ENCODE measurements at places on chromosomes 12 and 14.

GRCh38 chr14:72619111-72619571 is 274.8 kb downstream of the DPF3 start:
- DNase-seq = no peak

- no peak for DNase-seq
These were observed 14.2 kb downstream of the SEL1L start for GRCh38 chr14:81519200-81520011.

GRCh38 chr12:114443607-114444421 is 37.9 kb upstream of the TBX5 start:
- DNase-seq = no peak

DNA sequence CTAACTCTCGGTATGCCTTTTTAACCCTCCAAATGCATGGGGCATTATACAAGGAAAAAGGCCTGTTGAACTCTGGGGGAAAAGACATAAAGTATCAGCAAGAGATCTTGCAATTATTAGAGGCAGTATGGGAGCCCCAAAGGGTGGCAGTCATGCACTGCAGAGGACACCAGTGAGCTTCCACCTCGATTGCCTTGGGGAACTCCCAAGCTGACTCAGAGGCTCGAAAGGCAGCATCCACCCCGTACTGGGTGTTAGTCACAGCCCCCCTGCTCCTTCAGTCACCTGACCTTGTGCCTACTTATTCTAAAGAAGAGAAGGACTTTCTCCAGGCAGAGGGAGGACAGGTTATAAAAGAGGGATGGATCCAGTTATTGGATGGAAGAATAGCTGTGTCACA is 781.4 kb upstream of the TMEM132C start:
- peak; percentile 30 for DNase-seq

GRCh38 chr12:124862768-124863415 is 772 bp downstream of the SCARB1 start:
- DNase-seq = no peak

DNA sequence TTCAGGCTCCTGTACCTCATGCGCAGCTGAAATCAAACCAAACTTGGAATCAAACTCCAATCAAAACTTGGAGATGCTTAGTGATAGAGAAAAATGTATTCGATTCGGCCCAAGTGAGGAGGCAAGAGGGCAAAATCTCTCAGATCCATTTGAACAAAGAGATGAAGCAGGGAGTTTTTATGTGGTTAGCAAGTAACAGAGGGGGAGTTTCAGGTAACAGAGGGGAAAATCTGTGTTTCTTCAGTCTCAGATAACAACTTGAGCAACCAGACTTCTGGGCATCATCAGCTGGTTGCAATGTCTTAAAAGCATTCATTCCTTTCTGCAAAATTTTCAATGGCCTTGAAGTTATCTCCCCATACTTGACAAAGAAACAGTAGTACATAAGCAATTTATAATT is 245.1 kb upstream of the AVPR1A start:
- no peak for DNase-seq

DNA sequence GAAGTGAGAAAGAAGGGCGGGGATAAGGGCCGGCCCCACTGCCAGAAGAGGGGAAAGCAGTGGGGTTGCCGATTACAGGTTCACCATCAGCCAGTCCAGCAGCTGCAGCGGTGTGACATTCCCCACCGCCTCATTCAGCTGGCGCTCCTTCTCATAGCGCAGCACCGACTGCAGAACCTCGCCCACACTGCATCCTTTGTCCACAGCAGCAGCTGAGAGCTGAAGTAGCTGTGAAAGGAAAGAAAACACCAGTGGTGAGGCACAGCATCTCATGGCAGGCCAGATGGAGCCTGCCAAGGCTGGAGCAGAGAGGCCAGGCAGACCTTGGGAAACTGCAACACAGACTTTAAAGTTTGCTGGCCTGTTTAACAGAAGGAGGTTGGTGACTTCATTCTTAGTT is 33.2 kb downstream of the AKAP3 start:
- no peak for DNase-seq

DNA sequence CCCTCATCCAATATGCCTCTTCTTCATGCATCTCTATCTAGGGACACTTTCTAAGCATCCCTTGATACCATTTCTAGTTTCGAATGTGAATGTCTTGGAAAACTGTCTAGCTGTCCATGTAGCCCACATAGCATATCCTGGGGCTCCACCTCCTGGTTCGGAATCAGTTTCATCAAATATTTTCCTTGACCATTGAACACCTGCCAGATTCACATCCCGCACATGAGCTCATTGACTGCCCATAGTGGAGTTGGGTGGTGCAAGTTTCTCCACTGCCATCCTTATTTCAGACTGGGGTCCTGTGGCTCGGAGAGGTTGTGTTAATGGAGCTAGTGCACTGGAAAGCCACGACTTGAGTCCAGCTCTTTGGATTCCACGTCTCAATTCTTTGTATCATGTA is 58.6 kb upstream of the TMEM263 start:
- no peak for DNase-seq

GRCh38 chr12:133156125-133156690 is 25.1 kb upstream of the ZNF268 start:
- DNase-seq = no peak

DNA sequence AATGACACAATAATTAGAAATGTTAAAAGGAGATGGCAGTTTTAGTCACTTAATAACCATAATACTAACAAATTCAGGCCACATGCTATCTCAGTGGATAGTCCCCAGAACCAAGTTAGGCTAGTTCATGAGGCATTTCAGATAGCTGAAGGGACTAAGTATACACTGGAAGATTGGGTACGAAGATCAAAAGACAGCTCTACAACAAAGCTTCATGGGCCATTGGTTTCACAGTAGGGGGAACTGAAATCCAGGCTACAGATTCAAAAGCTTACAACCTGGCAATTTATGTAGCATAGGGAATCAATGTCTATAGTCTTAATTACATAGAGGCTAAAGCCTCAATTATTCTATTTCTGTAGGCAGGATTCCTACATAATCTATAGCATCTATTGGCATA is 343.0 kb downstream of the RGS6 start:
- DNase-seq = no peak

DNA sequence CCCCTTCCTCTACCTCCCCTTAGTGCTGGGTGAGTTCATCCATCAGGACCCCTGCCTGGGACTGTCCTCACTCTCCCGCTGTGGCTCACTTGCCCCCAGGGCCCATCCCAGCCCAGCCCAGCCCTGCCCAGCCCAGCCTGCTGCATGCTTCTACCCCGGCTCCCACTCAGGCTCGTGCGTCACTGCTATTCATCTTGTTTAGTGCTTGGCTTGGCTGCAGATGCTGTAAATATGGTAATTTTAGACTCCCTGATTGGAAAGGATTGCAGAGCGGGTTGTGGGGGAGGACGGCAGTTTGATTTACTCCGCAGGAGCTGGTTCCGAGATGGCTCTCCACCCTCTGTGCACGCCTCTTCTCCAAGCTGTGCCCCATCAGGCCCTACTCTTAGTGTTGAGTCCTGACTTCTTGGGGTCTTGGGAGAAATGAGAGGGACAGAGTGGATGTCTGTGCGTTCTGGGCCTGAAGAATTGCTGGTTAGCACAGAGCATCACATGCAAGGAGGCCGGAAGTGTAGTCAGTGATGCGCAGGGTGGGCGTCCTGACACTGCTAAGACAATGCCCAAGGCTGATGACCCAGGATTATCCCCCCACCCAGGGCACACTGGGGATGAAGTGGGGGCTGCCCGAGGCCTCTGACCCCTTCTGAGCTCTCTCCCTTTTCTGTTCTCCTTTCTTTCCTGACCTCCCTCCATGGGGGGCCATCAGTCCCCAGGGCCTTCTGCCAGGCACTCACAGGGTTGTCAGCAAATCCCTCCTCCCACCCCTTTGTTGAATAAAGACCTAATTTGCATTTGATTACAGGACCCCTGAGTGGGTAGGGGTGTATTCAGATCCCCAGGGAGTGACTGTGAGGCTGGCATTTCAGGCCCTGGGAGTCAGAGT is 244.4 kb downstream of the ZFP36L1 start:
- no peak for DNase-seq

DNA sequence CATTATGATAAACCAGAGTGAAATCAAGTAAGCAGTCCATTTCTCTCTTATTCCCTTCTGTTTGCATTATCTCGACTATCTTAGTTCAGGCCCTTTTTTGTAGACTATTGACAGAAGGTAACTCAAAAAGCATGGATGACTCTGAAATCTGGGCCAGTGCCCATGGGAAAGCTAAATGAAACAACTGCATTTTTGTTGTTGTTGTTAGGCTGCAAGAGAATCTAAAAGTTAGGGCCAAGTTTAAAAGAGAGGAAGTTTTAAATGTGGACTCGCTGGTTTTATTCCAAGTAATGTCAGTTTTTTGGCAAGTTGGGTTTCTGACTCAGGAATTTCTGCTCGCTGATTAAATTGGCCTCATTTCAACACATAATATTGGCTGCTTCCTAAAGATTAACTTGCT is 201.1 kb downstream of the PIK3C2G start:
- no peak for DNase-seq

- DNase-seq = no peak
These were observed 38.1 kb downstream of the GOLGA5 start for GRCh38 chr14:92832137-92832700.

GRCh38 chr12:12428961-12429657 is 72.2 kb downstream of the BORCS5 start:
- DNase-seq = no peak

DNA sequence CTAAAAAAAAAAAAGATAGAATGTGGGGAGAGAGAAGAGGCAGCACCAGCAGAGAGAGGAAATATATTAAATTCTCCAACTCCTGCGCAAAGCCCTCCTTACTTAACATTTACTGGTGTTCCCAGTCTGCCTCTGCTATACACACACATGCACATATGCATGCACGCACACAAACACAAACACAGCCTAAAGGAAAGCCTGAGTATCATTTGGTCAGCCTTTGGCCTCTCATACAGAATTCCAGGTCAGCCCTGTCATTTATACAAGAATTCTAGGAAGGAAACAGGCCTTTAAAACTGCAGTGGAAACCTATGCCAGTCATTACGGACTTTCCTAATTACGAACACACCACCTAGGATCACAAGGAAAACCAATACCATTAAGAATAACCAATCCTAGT is 269.4 kb downstream of the ITPR2 start:
- DNase-seq = no peak

DNA sequence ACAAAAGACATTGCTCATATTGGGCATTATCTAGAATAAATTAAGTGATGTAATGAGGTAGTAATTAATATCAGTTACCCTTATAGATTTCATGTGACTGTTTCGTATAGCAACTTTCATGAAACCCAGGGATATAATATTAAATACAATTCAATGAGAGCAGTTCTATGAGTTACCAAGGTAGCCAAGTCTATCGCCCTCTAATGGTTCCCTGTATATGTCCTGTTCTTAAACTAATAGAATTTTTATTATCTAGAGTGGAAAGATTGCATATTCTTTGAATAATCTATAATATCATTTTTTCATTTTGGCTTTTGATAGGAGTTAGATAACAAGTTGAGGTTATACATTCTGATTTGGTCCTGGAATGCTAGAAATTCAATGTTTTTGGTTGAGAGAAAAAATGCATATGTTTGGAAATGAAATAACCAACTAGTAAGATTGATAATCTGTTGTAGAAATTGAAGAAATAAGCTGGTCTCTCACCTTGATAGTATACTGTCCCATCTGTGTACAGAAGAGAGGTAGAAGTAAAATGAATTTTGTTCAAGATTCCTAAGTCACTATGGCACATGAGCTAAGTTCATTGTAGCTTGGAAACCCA is 59.7 kb downstream of the SCFD1 start:
- DNase-seq = no peak

DNA sequence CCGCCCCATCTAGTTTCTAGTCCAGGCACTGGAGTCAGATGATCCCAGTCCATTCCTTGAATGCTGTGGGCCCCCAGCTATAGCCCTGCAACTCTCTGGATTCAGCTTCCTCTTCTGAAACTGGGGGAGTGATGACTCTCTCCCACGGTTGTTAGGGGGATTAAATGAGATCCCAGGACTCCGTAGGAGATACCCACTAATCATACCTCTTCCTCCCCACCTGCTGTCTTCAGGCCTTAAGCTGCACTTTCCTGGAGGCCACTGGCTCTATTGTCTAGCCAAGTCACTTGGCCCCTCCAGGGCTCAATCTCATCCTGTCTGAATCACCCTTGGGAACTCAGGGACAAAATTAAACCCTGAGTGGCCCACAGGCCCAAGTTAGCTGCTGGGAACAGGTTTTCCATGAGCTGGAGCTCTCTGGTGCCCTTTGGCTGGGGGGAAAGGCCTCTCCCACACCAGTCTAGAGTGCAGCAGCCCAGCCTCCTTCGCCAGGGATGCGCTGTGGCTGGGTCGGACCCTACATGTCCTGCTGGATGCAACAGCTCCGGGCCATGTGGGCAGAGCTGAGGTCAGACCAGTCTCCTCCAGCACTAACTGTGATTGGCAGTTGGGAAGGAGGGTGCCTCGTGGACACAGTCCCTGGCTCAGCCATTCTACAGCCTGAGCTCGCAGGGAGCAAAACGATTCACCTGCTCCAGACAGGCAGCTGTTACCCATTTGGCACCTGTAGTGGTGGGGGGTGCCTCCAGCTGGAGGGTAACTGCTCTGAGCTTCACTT is 6.0 kb upstream of the ASB2 start:
- DNase-seq = no peak

DNA sequence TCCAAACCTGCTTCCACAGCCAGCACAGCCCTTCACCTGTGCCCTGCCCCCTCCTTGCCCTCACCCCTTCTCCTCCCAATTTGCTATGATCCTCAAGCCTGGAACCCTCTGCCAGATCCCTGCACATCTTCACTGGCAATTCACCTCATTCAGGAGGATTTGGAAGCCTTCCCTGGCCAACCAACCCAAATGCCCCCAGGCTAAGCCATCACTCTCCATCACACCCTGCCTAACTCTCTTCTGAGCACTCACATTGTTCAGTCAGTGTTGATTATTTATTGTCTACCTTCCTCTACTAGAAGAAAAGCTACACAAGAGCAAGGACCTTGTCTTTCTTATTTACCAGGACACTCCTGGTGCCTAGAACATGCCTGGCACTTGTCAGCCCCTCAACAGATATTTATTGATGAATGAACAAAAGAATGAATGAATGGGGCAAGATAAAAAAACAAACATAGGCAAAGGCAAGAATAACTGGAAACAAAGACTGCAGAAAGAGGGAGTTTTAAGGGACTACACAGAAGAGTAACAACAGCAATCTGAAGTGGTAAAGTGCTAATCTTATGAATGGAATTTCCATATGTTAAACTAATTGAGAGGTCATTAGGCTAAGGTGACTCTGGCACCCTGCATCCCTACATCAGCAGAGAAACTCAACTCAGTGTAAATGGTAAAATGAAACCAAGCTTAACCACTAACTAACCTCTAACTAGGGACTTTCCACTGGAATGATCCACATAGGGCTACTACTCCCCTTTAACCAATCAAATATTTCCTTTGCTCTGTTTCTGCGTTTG is 33.4 kb downstream of the TMTC1 start:
- no peak for DNase-seq

GRCh38 chr12:94941440-94941862 is 62.0 kb downstream of the NDUFA12 start:
- DNase-seq = peak; percentile 59
